ENCODE measurements at places on chromosomes 3 and 15.
A peak's percentile ranks its signal among the peaks of the same experiment; 100 is the strongest.

DNA sequence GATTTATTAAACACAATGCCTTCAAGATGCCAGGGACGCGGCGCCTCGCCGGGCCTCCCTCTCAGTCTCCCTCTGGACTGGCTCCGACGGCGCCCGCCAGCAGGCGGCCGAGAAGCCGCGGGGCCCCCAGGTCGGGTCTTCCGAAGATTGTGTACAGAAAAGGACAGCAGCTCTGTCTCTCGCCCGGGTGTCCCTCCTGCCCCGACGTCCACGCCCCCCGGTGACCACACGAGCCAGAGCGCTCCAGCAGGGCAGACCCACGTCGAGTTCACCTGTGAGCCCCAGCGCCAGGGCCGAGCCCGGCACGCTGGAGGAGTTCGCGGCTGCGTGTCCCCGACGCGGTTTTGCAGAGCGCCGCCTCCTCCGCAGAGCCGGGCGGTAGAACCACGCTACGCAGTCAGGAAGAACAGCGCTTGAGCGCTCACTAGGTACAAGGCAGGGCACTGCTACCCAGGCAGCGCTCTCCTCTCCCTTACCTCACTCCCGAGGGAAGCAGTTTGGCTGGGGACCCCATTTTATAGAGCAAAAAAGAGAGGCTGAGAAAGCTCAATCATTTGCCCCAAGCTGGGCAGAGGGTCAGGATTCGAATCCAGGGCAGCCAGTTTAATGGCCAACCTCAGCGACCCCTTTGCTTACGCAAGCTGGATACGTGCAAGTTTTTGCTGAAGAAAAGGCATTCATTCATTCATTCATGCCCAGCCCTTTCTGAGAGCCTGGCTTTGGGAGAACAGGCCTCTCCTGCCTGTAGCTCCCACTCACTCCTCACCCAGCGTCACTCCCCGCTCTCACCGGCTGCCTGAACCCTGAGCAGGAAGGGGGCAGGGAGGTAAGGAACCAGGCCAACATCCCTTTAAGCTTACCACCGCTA, 3.0 kb upstream of the TLE3 start:
- peak; percentile 86 for DNase-seq

DNA sequence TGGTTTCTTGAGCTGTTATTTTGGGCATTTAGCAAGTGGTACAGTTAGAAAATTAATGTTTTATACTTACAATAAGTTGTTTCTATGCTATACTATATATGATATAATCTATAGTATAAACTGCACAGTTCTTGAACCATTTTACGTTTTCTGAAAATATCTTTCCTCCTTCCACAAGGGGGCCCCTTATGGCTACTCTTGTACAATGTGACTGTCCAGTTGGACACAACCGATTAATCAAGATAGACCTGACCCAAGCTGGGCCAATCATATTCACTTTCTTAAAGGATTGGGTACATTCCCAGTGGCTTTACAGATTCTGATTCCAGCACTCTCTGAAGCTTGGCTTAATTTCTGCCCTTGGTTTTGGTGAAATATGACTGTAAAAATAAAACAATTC, 953.4 kb downstream of the AGBL1 start:
- DNase-seq: no peak

- no peak for DNase-seq
These were observed 151.2 kb upstream of the TMCO5A start for GRCh38 chr15:37783290-37783689.

DNA sequence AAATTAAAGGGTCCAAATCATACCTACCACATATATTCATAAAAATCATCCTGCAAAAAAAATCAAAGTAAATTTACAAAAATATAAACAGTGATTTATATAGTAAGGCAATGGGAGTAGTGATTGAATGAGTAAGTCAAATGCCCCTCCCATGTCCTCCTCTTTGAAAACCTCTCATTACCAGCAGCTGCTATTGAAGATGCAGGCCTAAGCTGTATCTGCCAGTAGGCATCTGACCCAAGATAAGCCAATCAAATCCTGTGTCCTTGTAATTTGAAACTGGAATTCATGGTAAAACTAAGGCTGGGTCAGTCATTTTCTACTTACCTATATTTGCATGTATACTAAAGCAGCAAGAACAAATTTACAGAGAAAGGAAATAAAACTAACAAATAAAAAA, 60.4 kb upstream of the POU1F1 start:
- DNase-seq: no peak

GRCh38 chr15:83304861-83305703, 20.6 kb upstream of the BNC1 start:
- DNase-seq: no peak

DNA sequence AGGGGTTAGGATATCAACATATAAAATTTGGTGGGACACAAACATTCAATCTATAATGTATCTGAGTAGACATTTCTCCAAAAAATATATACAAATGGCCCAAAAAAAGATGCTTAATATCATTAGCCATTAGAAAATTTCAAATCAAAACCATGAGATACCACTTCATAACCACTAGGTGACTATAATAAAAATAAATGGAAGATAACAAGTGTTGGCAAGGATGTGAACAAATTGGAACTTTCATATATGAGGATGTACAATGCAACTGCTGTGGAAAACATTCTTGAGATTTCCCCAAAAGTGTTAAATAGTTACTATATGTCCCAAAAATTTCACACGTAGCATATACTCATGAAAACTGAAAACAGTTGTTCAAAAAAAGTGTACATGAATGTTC, 36.5 kb upstream of the WNT7A start:
- no peak for DNase-seq
